Spinal cord (tissue), 10 donors: ENCODE measurements at places on chromosomes 2 and 18.
A peak's percentile ranks its signal among the peaks of the same experiment; 100 is the strongest.

GRCh38 chr2:210540900-210541289 lies 15.5 kb upstream of the CPS1 start:
- DNase-seq: no peak

- DNase-seq: no peak
Observed at GRCh38 chr2:225233234-225233633, 166.3 kb upstream of the NYAP2 start.

DNA sequence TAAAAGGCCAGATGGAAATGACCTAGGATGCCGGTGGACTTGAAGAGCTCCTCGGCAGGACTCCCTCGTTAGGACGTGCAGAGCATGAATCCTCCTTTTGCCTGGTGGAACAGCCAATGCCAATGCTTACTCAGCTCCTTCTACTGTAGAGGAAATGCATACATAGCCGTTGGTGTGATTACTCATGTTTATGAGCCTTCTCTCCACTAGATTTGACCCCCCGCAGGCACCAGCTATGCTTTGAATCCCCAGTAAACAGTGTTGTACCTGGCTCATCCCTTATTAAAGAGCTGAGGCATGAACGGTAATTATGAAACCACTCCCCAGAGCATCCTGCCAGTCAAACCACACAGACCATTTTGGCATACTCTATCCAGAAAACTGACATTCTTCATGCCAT lies 172.8 kb downstream of the ANTXR1 start:
- no peak for DNase-seq

GRCh38 chr2:105712166-105712915 lies 32.4 kb upstream of the NCK2 start:
- DNase-seq: no peak

DNA sequence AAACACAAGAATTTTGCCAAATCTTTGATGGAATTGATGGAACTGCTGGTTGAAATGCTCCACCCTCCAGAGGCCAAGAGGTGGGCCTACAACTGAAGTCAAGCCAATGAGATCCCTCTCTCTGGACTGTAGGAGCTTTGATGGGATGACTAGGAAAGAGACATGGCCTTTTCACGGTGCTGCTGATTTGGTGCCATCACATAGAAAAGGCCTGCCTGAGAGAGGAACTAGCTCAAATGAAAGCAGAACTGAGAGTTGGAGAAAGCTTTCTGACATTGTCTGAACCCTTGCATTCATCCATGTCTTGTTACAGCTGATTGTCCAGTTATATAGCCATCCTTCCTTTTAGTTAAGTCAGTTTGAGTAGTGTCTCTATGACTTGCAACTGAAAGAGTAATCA lies 283.8 kb upstream of the LYPD1 start:
- DNase-seq: no peak

- no peak for DNase-seq
Observed at GRCh38 chr2:198753101-198753500, 704.6 kb downstream of the SATB2 start.

GRCh38 chr2:202771336-202771735 lies 100.2 kb downstream of the ICA1L start:
- no peak for DNase-seq

DNA sequence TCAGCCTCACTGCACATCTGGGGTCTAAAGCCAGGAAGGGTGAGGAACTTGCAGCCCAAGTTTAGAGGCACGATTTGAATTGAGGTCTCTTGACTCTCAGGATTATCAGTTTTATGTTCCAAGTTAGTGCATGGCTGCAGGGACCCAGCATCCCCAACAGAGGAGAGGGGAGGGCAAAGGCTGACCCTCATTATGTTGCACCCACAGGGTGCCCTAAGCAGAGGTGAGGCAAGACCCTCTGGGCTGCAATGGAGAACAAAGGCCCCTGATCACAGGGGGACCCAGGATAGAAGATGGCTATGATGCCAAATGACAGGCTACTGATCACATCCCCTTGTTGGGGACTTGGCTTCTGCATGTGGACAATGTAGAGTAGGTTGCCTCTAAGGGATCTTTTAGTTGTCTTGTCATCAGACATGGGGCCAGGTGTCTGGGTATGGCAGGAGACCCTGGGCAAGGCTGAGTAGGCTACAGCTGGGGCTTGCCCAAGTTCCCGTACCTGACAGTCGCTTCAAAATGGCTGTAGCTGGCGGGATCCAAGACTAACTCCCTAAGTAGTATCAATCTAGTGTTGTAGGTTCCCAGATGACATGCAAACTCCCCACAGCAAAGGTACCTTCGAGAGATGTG lies 4.5 kb upstream of the GDF7 start:
- no peak for DNase-seq

DNA sequence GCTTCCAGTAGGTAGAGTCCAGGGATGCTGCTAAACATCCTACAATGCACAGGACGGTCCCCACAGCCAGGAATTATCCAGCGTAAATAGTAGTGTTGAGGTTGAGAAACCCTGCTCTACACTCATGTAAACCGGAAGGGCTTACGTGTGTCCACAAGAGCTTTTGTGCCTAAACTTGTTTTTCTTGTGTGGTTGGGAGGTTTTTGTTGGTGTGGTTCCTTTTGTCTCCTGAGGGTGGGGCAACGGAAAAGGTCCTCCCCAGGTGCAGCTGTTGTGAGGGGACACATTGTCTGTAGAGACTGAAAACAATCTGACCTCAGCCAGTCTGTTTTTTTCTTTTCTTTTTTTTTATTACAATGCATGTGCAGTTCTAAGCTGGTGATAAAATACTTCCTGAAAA lies 72.7 kb upstream of the MGAT5 start:
- no peak for DNase-seq

- DNase-seq: peak; percentile 32
Observed at GRCh38 chr2:212274215-212274614, 264.4 kb downstream of the ERBB4 start.

DNA sequence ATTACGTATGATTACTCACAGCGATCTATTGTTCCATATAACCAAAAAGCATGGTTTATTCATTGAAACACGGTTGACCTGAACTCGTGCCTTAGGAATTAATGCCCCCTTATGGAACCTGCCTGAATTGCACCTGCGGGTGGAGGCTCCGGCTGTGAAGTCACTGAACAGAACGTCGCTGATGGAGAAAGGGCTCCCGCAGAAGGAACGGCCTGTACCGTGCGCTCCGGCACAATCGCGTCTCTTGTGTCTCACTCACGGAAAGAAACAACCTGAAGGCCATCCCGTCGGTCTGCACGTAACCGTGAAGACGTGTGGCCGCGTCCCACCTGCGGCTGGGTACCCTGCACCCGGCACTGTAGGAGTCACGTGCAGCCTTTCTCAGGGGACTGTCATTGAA lies 133.1 kb downstream of the NFATC1 start:
- DNase-seq: no peak

- DNase-seq: no peak
Observed at GRCh38 chr2:240511351-240512108, 46.3 kb downstream of the ANKMY1 start.

- DNase-seq: no peak
Observed at GRCh38 chr2:191891656-191892055, 44.8 kb upstream of the CAVIN2 start.

DNA sequence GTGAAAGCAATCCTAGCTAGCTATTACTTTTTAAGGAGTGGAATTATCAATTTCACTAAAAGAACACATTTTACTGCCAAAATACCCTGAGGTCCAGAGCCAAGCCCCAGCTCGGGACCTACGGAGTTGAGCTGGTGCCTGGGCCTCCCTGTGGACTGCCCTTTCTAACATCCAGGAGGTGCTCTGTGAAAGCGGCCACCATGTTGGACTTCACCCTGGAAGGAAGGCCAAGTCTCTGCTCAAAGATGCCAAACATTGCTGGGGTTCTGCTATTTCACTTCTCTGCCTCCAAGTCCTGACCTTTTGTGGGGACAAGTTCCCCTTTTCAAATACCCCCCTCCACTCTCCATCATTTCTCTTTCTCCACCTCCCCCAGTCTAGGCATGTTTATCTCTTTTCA lies 498.7 kb upstream of the RAB6C start:
- DNase-seq: no peak

DNA sequence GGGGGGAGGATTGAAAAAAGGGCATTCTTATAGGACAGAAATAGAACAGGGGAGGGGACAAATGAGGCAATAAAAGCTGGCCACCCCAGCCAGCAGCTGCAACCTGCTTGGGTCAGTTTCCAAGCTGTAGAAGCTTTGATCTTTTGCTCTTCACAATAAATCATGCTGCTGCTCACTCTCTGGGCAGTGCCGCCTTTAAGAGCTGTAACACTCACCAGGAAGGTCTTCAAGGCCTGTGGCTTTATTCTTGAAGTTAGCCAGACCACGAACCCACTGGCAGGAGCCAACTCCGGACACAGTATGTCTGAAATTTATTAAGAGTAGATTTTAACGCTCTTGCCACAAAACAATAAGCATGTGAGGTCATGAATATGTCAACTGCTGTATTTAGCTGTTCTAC lies 649.9 kb upstream of the RAB6C start:
- no peak for DNase-seq

DNA sequence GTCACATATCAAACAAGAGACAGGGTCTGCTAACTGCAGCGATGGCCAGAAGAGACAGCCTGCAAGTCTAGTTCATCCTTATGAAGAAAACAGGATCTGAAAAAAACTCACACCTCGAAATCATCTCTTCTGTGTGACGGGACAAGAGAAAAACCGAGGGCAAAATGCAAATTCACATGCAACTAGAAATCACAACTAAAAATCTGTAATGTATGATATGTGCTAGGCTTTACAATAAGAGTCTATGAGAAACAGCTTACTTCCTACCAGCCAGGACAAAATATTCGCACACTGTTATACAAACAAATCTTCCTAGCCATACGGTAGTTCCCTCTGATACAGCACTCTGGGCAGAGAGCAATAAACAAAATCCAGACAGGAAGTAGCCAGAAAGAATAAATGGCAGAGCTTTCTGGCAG lies 48.8 kb downstream of the ANKRD44 start:
- DNase-seq: no peak
